ENCODE measurements at places on chromosomes 1 and 21.

- DNase-seq, result no peak
Observed at GRCh38 chr1:93965256-93965655, 56.0 kb upstream of the GCLM start.

GRCh38 chr1:25971066-25971810, 26.6 kb downstream of the PAFAH2 start:
- DNase-seq, result no peak

GRCh38 chr1:18884727-18885126, 17.6 kb downstream of the ALDH4A1 start:
- no peak for DNase-seq

- peak; percentile 70 for DNase-seq
Observed at GRCh38 chr21:27425574-27425973, 458.7 kb upstream of the ADAMTS5 start.

DNA sequence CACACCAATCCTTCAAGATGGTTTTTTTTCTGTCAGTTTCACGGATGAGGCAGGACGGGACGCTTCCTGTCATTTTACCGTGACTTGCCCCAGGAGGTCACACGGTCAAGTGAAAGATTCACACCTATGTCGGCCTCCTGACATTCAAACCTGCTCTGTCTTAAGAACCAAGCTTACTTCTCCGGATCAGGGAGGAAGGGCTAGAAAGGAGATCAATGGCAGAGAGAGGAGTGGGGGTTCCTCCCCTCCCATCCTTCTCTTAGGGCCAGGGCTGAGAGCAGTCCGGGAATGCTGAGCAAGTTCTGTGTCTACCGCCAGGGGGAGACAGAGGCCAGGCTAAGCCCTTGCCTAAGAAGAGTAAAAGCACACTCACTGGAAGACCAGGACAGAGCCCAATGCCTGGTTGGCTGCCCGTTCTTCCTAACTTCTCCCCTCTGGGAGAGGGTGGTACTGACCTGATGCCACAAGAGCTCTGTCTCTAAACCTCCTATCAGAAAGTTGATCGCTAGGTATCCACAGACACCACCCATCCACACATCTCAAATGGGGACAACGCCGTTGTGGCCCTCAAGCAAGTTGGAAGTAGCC, 1.1 kb upstream of the PPM1J start:
- peak; percentile 85 for DNase-seq

DNA sequence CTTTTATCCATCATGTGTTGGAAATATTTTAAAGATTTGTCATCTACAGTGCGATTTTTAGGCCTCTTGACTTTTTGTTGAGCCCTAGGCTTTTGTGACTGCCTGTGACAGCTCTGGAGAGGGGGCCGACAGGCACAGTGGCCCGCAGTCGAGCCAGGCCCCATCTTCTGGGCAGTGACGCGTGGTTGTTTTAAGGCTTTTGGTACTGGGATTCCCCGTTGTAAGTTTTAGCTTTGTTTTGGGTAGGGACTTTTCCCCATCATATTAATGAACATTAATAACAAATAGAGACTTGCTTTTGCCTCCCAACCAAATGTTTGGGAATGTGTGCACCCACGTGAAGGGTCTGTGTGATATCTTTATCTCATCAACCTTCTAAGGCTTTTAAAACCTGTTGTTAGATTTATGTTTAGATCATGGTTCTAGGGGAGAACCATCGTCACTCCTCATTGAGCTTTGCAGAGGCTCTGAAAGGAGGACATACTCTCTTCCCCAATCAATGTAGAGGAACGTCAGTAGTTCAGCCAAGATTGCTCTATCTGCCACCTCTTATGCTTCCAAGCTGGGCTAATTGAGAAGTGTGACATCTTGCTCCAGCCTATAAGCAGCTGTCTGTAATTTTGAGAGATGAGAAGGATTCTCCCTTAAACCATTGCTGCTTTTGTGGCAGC, 34.6 kb downstream of the MAPKAPK2 start:
- DNase-seq, result no peak

GRCh38 chr21:44871576-44872269, 1.8 kb downstream of the PTTG1IP start:
- peak; percentile 45 for DNase-seq

DNA sequence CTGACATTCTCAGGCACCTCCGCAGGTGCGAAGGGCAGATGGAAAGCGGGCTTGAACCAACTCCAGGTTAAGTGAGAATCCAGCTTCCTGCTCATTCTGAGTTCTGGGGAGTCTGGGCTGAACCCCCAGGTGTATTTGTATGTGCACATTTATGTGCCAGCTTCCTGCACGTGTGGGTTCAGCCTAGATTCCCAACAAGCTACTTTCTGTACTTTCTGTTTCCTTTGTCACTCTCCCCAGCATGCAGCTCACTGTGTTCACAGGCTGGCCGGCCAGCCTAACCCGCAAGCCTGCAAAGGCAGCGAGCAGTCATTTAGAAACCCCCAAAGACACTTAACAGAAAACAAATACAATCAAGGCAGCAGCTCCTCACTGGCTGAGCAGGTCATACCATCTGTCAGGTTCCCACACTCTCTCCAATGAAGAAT, 1.3 kb upstream of the IL19 start:
- no peak for DNase-seq

- no peak for DNase-seq
Observed at GRCh38 chr1:118124064-118124463, 61.0 kb downstream of the SPAG17 start.

- no peak for DNase-seq
Observed at GRCh38 chr1:47987601-47988000, 9.6 kb downstream of the TRABD2B start.

DNA sequence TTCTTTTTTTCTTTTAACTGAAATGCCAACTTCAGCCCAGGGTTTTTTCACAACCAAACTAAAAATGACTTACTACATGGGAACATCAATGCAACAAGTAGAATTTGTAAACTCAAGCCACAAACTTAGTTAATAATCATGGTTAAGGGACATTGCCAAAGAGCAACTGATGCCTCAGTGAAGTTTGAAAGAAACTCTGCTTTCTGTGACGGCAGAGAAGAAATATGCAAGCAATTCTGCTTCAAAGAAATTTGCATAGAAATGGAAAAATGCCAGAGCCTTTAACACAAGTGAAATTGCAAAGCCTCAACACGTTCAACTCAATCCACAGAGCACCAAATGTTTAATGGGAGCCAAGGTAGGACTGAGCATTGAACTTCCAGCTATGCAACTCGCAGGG, 5.0 kb upstream of the CHD5 start:
- peak; percentile 89 for DNase-seq

DNA sequence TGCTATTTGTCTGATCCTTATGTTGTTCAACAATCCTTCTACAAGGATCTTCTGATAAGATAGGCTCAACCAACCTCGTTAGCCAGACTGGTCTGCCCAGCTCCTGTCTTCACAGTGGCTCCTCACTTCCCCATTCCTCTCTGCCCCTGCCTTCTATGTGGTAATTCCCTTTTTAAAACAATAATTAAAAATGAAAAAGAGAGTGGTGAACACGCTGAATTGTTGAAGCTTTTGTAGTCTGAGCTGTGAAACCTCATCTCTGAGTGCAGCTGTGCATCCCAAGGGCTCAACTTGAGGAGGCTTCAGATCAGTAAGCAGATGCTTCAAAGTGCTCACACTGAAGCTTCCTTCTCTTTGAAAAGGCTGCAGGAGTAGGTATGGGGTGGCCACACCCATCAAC, 70.7 kb upstream of the JUN start:
- no peak for DNase-seq

GRCh38 chr1:40153073-40153770, 8.0 kb upstream of the RLF start:
- peak; percentile 48 for DNase-seq

GRCh38 chr1:35451125-35451528, 106.1 kb downstream of the KIAA0319L start:
- DNase-seq, result peak; percentile 65

DNA sequence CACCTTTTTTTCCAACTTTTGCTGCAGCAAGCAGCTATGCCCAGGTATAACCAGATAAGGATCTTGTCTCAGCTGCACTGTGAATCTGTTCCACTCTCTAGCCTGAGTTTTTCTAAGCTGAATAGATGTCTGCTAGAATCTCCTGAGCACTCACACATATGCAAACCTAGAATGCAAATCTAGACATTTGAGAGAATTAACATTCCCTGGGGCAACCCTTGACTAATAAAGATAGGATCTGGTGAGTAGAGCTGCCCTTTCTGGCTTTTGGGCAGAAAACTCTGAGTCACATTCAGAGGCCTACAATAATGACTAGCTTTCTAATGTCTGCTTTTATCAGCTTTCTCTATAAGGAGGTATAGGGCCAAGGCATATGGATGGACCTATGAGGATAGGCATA, 61.4 kb upstream of the BARHL2 start:
- no peak for DNase-seq

DNA sequence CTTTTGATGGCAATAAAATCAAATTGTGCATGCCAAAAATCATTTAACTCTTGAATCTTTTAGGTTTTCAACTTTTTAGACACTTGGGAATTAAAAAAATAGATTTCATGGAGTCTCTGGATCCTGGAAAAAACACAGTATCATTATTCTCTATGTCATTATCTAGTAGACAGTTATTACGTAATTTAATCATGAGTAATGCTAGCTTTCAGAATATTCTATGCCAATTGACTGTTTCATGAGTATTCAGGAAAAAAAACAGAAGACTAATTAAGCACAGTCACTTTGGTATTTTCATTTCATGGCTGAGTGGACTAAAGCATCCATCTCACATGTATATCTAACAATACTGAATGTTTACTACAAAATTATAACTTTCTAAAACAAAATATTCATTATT, 44.0 kb downstream of the ODF2L start:
- peak; percentile 48 for DNase-seq

DNA sequence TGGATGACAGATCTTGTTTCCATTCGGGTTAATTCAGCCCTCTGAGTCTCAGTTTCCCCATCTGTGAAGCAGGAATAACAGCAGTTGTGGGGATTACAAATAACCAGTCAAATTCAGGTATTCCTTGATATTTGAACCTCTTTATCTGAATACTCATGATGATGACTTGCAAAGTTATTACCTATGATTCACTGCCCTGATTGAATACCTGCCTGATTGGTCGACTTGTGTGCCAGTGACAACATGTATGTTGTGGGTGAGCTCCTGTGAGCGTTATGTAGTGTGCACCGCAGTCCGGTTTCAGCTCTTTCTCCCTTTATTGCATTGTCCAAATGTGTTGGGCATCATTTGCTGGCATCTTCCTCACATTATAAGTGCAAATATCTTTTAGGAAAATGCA, 9.5 kb upstream of the TMEM61 start:
- DNase-seq, result no peak

DNA sequence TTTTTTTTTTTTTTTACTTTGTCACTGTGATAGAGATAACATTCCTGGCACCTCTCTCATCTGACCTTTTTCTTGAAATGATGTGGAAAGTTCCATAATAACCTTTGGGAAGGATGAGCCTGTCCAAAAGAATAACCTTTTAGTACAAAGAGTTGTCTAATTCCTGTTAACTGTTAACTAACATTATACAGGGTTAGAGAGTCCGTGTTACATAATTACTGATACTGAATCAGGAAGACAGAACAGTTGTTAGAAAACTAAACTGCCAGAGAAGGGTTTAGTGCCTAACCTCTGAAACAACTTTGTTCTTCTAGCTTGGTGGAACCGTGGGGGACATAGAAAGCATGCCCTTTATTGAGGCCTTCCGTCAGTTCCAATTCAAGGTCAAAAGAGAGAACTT, 8.8 kb downstream of the CTPS1 start:
- DNase-seq, result no peak

DNA sequence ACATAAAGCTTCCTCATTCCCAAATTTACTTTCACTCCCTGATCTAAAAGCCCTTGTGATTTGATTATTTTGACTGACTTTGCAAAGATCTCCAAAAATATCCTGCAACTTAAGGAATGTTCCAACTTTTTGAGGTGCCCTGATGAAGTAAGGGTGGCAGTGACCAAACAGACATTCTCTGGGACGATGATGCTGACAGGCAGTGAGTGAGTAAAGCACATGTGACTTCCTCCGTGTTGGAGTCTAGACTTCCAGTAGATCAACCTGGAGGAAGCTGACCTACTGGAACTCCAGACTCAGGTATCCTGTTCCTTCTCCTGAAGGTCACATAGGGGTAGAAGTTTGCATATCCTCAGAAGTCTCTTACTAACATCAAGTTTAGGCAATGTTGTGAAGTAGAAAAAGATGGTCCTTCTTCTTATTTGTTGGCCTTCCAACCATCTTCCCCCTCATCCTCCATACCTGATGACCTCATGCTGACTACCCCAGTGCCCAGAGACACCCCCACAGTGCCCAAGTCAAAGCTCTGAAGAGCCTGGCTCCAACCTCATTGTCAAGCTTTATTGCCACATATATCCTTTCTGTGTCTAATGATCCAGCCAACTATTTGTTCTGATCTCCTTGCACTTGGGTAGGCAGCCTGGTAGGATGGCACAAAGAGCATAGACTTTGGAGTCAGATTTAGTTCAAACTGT, 16.0 kb downstream of the TNFSF4 start:
- DNase-seq, result no peak

GRCh38 chr1:156461781-156462647, 38.6 kb downstream of the MEF2D start:
- DNase-seq, result no peak

- peak; percentile 29 for DNase-seq
Observed at GRCh38 chr1:29332204-29332603, 95.9 kb downstream of the PTPRU start.

GRCh38 chr1:6275826-6276782, 15.2 kb upstream of the GPR153 start:
- DNase-seq, result peak; percentile 82

DNA sequence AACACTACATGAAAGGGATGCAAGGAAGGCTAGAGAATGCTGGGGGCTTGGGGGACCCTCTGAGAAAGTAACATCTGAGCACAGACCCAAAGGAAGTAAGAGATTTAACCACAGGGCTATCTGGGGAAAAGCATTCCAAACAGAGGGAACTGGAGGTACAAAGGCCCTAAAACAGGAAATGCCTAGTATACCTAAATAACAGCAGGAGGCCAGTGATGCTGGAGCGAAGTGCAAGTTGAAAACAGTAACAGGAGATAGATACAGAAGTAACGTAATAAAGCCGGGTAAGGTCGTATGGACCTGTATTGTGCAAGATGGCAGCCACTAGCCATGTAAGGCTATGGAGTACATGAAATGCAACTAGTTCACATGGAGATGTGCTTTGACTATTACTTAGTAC, 52.1 kb downstream of the CD34 start:
- DNase-seq, result peak; percentile 18

GRCh38 chr1:236051242-236051791, 13.6 kb downstream of the NID1 start:
- DNase-seq, result no peak

GRCh38 chr1:183096894-183097293, 73.7 kb downstream of the LAMC1 start:
- peak; percentile 49 for DNase-seq

- DNase-seq, result no peak
Observed at GRCh38 chr1:19166066-19166465, 44.0 kb downstream of the UBR4 start.

- DNase-seq, result peak; percentile 36
Observed at GRCh38 chr1:219278288-219278687, 104.6 kb downstream of the LYPLAL1 start.

GRCh38 chr1:113770031-113770430, 10.7 kb upstream of the PHTF1 start:
- DNase-seq, result no peak

Data from fibroblast of skin of right quadriceps (primary cell).